ENCODE measurements at places on chromosomes 3 and 15.

GRCh38 chr3:157282261-157283191 is 122.6 kb upstream of the CCNL1 start:
- no peak for DNase-seq

GRCh38 chr3:186589121-186589520 is 18.6 kb downstream of the DNAJB11 start:
- no peak for DNase-seq

DNA sequence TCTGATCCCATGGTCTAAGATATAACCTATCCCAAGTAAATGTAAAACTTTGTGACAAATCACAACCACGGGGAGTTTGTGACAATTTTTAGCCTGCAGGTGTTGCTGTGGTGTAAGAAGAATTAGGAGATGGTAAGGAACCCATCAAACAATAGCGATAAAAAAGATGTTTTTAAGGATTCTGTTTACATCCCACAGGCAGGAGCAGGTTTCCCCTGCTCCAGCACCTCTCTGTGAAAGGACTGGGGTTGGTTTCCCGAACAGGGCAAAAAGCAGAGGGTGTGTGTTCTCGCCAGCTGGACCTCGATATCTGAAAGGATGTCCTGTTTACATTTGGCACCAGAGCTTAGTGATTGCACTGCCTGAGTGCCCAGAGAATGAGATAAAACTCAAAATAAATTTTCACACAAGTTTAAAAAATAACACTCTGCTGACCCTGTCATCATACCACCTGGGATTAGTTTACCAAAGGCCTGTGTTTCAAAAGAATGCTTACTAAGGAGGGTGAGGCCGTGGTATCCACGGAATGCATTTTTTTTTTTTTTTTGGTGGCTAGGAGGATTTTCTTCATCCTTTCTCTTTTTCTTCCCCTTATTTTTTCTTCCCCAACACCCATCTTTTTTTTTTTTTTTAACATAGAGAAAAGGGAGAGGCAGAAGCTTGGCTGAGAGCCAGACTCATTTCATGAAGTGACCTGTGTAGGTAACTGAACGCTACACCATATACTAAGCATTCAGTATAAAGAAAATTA is 151.8 kb upstream of the DPH6 start:
- DNase-seq, result no peak

GRCh38 chr3:71139496-71139895 is 444.0 kb downstream of the FOXP1 start:
- DNase-seq, result no peak

DNA sequence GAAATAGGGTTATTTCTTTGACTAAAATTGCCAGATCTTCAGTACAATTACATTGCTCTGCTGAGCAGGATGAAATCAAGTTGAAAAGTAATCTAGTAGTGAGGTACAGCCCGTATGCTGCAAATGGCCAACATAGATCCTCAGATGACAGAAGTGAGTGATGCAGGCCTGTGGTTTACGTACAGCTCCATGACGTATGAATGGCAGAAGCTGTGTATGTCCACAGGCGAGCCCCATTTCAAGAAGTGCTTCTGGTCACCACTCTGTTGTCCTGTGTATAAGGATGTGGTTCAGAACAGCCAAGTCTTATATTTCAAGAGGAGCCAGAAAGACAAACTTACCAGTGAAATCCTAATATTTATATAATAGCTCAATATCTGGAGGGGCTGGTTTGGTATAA is 9.2 kb downstream of the CD86 start:
- DNase-seq, result no peak

DNA sequence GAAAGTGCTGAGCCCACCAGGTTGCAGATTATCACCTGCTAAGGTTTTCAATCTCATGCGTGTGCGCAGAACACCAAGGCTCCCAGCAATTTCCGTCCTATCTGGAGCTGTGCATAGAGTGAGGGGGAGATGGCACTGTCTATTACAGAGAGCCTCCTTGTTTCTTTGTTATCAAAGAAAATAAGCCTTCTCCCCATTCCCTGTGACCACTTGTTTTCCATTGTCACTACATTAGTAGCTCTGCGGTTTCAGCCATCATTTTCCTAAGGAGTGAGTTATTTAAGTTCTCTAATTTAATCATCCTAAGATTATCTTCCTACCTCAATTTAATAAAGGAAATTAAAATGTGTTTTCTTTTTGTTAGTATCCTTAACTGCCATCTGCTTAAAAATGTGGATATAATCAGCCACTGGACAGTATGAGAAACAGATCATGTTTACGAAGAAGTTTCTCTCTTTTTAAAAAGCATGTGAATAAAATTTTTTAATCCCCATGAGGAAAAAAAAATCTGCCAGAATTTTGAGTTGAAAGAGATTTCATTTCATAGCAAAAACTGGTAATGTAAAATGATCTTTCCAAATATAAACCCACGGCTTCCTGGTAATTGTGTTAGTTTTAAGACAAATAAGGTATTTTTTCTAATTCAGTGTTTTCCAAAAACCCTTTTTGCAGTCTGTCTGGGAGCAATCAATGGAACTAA is 172.3 kb upstream of the UBE2E1 start:
- no peak for DNase-seq

GRCh38 chr15:90382320-90382719 is 5.7 kb upstream of the IQGAP1 start:
- no peak for DNase-seq

DNA sequence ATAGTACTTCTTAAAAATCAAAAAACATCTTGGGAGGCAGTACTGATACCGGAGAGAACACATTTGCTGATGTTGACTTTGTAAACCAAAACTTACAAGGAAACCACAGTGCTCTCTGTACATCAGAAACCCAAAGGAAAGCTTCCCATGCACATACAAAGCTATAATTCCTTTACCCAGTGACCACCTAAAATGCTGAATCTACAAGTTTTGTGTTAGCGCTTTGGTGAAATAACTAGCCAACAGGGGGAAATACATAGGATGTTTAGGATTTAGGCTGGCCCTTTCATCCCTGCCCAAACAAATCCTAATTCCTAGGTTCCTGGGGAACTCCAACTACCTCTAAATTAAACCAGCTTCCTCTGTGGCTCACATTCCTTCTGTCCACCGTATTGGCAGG is 15.3 kb upstream of the SPG21 start:
- DNase-seq, result no peak

DNA sequence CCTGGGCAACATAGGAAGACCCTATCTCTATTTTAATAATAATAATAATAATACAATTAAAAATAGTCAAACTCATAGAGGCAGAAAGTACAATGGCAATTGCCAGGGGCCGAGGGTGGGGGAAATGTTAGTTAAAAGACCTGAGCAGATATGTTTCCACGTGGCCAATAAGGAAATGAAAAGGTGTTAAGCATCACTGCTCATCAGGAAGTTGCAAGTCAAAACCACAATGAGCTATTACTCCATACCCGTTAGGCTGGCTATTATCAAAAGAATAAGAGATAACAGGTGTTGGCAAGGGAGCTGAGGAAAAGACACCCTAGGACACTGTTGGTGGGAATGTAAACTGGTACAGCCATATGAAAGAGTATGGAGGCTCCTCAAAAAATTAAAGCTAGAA is 60.4 kb upstream of the PRSS50 start:
- no peak for DNase-seq

DNA sequence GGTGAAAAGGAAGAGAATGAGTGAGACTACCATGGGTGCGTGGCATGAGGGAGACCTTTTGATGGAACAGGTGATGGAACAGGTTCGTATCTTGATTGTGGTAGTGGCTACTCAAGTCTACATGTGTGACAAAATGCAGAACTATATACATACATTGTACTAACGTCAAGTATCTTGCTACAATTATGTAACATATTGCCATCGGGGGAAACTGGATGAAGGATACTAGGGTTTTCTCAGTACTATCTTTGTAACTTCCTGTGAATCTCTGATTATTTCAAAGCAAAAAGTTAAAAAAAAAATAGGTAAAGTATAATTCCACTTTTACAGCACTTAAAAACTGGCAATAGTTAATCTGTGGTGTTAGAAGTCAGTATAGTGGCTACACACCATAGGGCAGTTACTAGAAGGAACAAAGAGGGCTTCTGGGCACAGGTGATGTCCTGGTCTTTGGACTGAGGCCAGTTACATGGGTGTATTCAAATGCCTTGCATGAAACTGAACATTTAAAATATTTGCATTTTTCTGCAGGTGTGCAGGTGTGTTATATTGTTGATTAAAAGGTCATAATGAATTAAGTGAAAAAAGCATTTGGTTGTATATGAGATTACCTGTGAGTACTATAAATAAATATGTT is 61.4 kb downstream of the LRRK1 start:
- no peak for DNase-seq

GRCh38 chr3:99884484-99884883 is 66.8 kb downstream of the CMSS1 start:
- no peak for DNase-seq

DNA sequence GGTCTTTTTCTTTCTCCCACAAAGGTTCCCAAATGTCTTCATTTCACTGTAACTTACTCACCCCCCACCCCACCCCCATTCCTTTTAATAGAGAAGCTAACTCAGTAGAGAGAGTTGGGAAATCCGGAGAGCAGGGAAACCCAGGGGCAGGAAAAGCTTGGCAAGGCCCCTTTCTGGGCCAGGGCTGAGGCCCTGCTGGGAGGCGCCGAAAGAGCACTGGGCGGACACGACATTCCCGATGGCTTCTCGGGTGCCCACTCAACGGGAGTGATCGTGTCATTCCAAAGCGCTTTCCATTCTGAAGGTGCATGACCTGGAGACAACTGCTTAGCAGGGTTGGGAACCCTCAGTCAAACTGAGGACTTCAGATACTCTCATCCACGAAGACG is 1.6 kb upstream of the DALRD3 start:
- DNase-seq, result no peak

- DNase-seq, result no peak
These were observed 826 bp downstream of the DBR1 start for GRCh38 chr3:138173769-138174420.

GRCh38 chr3:33808559-33808958 is 10.1 kb downstream of the PDCD6IP start:
- no peak for DNase-seq

GRCh38 chr15:62841269-62841628 is 201.3 kb upstream of the TPM1 start:
- DNase-seq, result no peak

GRCh38 chr15:37094333-37094914 is 5.9 kb downstream of the MEIS2 start:
- no peak for DNase-seq

DNA sequence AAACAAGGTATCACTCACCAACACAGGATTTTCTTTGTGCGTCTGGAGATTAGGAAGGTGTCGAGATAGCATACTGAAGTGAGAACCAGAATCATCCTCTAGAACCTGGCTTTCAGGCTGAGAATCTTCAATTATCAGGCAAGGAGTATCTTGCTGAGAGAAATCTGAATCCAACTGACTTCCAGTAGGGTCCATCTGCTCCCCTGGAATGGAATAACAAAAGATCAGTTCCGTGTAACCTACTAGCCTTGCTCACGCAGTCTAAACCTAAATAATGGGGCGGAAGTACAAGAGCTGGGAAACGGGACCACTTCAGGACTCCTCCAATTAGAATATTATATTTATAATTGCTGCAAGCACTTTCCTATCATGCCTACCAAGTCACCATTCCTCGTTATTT is 690 bp downstream of the TP53BP1 start:
- no peak for DNase-seq

- no peak for DNase-seq
These were observed 11.9 kb downstream of the LRCH3 start for GRCh38 chr3:197802779-197803459.

GRCh38 chr3:196016485-196016884 is 65.4 kb downstream of the TFRC start:
- DNase-seq, result no peak

All from stimulated activated CD4-positive, alpha-beta T cell treated with anti-CD3 and anti-CD28 coated beads, Interleukin-4, amount 100 ng/mL, for 1 hour (primary cell).